GM13977 (cell line): ENCODE measurements at places on chromosomes 3 and 15.

DNA sequence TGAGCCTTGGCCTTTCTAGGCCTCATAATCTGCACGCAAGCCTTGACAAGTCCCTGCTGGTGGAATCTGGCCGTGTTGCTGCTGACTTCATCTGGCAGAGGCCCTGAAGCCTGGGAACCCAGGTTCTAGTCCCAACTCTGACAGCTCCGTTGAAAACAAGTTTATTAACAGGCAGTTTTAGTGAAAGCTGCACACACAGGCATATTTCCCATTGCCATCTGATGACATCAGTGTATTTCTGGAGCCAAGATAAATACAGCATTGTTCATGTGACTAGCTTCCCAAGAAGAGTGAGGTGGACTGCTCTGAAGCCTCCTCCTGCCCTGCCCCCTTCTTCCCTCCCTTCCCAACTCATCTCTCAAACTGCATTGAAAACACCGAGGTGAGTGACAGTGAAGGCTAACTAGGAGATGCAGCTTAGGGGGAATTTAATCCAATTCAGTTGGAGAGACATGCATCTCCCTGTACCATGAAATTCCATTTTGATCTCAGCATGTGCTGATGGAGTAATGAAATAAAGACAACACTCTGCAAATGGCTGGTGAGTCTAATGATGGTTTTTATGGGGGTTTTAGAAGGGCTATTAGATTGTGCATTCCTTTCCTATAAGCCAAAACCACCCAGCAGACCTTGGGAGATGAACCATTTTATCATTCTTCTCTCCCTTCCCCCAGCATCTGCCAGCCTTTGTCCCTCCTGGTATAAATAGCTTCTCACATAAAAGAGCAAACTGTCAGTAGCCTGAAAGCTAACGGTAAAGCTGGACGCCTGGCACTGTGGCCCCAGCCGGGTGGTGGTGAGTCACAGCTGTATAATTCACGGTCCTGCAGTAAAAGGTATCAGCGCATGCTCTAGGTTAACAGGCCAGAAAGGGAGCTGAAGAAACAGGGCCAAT lies 38.0 kb downstream of the PRICKLE2 start:
- DNase-seq = no peak

- DNase-seq = peak; percentile 99
Measured at GRCh38 chr3:53255775-53256703, at the start of gene TKT. Gene TKT (minus strand): TSS chr3:53256022. CDS start chr3:53255942, 80 bp downstream.

DNA sequence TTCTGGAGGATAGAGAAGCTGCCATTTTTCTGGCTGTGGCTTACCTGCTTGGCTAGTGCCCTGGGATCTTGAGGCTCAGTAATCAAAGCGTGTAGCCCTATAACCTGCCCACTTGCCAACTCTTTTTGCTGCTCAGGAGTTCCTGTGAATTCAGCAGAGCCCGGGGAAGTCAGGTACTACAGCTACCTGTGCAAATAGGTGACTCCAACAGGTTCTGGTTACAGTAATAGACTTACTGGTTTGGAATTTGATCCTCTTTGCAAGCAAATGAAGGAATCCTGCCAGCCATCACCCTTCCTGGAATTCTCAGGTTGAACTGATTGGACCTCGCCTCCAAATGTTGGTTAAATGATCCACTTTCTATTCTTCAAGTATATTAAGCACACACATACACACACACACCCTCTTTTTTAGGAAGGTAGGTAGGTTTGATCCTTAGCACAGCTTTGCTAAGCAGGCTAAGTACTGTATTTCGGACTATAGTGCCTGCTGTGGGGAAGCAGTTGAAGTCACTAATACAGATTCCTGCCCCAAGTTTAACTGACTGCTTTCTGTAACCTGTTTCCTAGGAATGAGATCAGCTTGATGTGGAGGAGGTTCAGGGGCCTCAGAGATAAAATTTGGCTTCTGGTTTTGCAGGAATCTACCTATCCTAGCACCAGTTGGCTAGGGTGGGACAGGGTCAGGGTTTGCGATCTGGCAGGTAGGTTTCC lies 2.3 kb downstream of the PPCDC start:
- no peak for DNase-seq

- DNase-seq = no peak
Measured at GRCh38 chr3:143608966-143609365, 239.3 kb downstream of the SLC9A9 start.

DNA sequence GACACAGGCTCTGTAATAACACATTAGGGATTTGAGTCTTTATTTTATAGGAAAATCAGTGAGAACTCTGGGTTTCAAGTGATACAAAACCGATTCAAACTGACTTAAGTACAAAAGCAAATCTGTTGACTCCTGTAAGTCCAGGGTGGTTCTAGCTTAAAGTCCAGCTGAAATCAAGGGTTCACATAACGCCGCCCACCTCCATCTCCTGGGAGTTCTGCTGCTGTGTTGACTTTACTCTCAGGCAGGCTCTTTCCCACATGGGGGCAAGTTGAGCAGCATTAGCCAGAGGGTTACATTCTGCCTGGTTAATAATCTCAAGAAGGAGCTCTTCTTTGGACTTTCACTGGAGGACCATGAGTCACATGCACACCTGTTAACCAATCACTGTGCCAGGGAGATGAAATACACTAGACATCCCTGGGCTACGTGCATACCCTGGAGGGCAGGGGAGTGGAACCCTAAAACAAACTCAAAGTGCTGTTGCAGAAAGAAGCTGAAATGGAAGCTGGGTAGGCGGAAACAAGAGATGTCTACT lies 9.7 kb upstream of the RNF7 start:
- no peak for DNase-seq

GRCh38 chr3:123610331-123610730 lies 25.5 kb upstream of the HACD2 start:
- no peak for DNase-seq

GRCh38 chr15:41895491-41895890 lies 1.6 kb upstream of the SPTBN5 start:
- no peak for DNase-seq

- DNase-seq = peak; percentile 5
Measured at GRCh38 chr3:145776782-145777408, 384.1 kb downstream of the PLOD2 start.

GRCh38 chr15:100529556-100529955 lies 806 bp upstream of the CERS3 start:
- DNase-seq = no peak

DNA sequence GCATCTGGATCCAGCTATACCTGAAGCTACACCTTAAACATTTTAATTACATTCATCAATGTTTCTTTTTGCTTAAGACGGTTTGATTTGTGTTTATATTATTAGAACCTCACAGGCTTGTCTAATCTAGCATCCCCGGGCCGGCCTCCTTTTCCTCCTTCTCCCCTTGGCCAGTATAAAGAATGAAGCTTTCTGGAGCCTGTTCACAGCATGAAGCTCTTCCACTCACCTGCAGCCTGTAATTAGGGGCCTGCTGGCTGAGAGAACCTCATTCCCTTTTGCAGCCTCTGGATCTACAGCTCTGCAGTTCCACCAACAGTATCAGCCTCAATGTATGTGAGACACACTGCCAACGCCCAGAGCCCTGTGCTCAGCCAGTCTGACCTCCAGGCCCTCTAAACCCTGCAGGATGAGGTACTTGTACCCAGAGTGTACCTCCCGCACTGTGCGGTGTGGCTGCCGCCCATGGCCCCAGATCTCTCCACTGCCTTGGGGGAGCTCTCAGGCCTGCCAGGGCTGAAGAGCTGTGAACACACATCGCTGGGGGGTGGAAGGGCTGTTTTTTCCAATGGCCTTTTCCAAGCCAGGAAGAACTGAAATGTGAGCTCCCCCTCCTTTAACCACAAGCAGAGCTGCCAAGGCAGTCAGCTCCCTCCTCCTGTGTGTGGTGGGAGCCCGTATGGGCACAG lies 114.7 kb upstream of the ALDH1A3 start:
- DNase-seq = peak; percentile 10

DNA sequence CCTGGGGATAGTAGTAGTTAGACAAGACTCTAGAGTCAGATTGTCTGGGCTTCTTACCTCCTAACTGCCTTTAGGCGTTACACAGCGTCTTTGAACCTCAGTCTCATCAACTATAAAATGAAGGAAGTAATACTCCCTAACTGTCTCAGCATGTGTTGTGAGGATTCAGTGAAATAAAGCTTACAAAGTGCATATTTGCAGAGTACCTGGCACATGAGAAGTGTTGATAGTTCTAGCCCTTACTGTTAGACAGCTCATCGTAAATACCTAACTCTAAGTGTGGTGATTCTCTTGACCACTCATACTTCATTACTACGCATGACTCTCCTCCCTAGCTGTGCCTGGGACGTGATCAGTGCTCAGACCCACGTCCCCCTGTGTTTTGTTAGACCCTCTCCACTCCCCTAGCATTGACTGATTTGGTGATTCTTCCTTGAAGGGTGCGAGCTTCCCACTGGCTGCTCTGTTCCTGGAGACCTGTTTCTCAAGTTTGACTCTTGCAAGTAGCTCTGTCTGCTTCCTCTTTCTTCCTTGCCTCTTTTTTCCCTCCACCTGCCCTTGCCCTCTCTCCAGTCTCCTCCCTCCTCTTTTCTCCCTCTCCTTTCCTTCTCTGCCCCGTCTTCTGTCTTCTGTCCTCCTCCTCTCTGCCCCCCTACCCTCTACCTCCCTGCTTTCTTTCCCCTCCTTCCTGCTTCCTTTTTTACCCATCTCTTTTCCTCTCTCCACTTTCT lies 124.2 kb downstream of the SLC25A26 start:
- DNase-seq = no peak

DNA sequence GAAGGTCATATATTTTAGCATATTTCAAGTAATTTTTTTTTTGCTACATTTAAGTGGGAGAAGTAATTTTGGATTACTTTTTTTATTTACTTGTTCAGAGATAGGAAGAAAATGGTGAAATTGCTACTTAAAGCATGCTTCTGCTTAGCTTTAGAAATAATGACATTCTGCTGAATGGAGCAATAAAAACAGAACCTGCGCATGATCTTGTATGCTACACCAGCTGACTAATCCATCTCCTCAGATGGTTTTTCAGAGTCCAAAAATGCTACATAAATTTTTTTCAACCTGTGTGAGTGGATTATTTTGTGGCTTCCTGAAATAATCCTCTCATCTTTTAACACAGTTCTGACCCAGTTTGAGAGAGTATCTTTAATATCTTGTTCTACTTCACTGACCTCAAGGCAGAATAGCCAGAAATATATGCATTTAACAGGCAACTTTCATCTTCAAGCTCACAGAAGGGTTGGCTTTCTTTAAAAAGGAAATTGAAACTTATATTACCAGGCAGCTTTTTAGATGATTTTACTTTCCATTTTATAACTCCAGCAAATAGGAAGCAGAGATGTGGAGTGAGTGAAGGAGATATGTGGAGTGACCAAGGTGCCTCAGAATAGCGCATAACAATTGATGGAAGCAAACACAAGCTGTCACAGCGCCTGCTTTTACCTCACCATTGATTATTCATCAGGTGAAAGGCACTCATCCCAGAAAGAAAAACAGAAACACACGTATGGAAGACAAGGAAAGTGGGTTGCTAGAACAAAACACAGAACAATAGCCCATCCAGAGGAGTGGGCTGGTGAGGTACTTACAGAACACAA lies 136.6 kb downstream of the TGFBR2 start:
- DNase-seq = no peak

- no peak for DNase-seq
Measured at GRCh38 chr3:176776622-176777175, 420.6 kb downstream of the TBL1XR1 start.

- peak; percentile 4 for DNase-seq
Measured at GRCh38 chr15:100763835-100764750, 115.5 kb upstream of the ALDH1A3 start.

- DNase-seq = no peak
Measured at GRCh38 chr15:45704329-45705249, 69.8 kb downstream of the SQOR start.

DNA sequence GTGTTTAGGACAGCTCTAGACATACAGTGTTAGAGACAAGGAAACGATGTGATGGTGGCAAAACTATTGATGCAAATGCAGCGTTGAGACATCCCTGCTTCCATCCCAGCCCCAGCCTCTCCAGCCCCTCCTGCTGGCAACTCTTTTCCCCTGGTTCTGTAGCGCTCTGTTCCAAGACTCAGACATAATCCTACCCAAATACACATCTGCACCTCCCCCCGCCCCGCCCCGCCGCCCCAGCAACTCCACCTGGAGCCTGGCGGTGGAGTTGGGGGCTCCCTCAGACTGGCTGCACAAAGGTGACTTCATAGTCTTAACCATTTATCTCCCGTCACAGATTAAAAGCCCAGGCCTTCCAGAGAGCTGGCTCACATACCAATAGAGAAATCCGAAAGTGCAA lies 7.2 kb upstream of the SEC22A start:
- DNase-seq = no peak

- no peak for DNase-seq
Measured at GRCh38 chr3:129502641-129503408, 25.6 kb upstream of the RHO start.

DNA sequence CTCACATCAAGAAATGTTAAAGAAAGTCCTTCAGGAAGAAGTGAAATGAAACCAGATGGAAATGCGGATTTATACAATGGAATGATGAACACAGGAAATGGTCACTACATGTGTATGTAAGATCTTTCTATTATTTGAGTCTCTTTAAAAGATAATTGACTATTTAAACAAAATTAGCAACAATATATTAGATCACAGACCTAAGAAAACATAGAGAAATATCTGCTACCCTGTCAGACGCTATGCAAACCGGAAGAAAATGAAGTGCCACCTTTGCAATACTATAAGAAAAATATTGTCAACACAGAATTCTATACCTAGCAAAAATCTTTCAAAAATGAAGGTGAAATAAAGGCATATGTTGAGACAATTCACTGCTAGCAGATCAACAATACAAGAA lies 17.2 kb downstream of the RAB6B start:
- no peak for DNase-seq

DNA sequence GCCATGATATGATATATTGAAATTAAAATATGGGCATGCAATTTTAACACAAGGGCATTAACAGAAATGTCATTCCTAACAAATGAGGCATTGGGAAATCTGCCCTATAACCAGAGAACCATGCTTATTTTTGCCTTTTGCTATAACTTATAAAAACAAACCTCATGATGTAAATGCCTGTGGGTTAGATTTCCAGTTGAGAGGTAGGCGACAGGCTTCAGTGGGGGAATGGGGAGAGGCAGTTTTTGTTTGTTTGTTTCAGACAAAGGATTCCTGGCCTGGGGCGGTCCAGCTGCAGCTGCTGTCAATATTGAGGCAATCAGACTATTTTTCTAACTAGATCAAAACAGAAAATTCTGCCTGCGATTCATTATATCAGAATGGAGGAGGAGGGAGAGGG lies 490.4 kb upstream of the CFAP20DC start:
- no peak for DNase-seq

DNA sequence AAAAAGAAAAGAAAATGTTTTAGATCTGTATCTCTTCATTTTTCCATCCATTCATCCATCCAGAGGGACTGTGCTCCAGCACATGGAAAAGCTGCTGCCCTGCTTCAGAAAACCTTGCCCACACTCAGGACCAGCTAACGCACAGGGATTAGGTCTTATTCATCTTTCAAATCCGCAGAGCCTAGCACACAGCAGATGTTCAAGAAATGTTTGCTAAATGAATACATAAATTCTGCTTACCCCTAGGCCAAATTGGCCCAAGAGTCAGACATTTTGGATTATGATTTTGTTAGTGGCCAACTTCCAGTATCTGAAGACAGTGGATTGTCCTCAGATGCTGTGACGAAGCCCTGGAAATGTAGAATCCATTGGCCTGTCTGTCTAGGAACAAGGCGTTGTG lies 71.4 kb downstream of the GHSR start:
- DNase-seq = no peak
